ENCODE measurements at places on chromosomes 3 and 15.
A peak's percentile ranks its signal among the peaks of the same experiment; 100 is the strongest.

- no peak for DNase-seq
Measured at GRCh38 chr3:25872200-25872877, 82.4 kb downstream of the OXSM start.

DNA sequence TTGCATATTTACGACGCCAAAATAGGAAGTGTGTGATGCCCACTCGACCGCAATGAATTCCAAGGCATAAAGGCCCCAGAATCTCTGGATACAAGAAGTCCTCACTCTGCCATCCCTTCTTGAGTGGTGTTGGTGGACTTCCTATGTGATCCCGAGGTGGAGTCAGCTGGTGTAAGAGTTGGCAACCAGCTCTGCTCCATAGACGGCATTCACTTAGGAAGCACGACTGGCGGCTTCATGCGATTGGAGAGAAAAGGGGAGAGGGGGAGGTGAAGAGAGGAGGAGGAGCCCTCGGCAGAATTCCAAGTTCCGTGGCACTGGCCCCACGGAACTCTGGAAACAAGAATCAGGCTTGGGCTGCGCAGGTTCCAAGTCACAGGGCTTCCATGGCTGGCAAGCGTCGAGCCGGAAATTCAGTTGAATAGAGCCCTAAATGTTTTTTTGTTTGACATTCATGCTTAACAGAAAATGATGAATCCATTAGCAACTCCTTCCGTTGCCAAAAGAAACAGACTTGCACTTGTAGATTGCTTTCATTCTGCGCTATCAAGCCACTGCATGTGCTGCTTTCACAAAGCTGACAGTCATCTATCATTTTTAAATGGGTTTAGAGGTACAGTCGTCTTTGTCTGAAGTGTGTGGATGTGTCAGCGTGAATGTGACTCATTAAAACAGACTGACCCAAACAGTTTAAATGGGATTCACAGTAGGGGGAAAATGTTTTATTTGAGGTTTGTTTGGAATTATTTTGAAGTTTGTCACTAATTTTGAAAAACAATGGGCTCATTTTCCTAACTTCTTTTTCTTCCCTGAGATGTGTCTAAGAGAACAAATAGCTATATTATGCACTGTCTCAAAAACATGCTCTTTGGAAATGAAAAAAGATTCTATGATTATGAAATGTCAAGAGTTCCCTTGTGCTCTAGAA is 428.3 kb upstream of the ATP11B start:
- no peak for DNase-seq

DNA sequence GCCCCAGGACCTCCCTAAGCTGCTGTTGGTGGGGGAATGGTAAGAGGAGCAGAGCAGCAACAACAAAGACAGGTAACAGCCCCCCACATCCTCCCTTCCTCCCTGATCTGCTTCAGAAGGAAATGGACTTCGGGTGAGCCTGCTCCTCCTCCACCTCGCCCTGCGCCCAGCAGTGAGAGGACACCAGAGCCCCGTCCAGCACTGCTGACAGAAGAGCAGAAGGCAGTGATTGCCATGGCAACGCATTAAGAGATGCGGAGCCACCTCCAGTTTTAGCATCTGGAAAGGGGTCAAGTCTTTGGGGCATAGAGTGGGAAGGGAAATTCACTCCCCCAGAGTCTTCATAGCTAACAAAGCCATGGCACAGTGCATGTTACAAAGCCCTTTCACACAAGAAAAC is 77.6 kb upstream of the HRH1 start:
- DNase-seq: no peak

DNA sequence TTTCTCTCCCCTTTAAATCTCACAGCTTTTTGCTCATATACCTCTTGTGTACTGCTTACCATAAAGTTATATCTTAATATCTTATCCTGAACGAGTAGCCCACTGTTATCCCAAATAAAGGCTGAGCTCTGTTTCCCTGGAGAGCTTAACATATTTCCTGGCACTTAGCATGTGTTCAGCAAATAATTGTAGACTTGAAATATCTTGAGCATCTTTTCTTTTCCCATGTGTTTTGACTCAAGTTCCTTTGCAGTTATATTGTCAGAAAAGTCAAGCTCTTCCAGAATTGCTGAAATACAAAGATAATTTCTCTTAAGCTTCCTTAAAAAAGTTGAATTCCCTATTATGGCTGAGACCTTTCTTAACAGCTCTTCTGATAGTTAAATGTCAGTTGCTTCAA is 150.5 kb downstream of the LPP start:
- DNase-seq: no peak

DNA sequence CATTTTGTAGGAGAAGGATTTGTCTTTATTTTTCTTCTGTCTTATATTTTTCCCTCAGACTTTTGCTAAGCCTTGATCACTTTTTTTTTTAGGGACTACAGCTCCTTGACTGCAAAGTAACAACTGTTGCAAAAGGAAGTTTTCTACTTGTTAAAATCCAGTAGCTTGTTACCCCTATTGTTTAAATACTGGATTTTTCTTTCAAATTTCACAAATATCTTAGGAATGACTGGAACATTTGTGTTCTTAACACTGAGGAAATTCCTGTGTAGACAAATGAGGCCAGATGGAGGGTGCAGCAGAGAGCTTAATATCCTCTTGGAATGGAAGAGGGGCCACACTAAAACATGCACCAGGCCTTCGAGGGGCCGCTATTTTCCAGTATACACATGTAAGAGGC is 3.2 kb upstream of the PGPEP1L start:
- DNase-seq: no peak

DNA sequence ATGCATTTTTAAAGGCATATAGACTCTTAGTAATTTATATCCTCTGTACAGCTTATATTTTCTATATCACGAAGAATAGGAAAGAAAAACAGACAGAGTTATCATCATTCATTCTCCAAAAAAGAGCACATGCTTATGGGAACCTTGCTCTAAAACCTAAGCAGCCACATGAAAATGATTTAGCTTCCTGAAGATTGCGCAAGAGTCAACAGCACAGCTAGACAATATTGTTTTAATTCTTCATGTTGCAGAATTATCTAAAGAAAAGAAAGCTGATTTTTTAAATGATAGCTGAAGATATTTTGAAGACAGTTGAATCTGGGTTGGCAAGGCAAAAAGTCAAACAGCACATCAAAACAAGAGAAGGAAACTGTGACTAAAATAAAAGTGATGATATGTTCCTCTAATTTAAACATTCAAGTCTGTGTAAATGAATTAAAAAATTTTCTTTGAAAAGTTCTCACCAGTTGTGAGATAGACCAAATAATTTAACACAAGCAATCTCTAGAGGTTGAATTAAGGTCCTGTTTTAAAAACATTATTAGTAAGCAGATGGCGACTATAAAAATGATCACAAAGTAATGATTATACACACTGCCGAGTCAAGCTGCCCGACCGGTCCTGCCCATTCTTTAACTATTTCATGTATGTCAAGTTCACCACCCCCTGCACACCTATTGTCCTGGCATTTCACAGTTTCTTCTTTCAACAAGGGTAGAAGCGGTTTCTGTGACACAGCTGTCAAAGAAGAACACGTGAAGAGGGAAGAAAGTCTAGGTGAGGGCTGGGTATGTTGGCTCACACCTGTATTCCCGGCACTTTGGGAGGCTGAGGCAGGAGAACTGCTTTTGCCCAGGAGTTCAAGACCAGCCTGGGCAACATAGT is 74.2 kb upstream of the BHLHE40 start:
- DNase-seq: no peak

- DNase-seq: no peak
Measured at GRCh38 chr3:73510334-73510733, 114.4 kb downstream of the PDZRN3 start.

DNA sequence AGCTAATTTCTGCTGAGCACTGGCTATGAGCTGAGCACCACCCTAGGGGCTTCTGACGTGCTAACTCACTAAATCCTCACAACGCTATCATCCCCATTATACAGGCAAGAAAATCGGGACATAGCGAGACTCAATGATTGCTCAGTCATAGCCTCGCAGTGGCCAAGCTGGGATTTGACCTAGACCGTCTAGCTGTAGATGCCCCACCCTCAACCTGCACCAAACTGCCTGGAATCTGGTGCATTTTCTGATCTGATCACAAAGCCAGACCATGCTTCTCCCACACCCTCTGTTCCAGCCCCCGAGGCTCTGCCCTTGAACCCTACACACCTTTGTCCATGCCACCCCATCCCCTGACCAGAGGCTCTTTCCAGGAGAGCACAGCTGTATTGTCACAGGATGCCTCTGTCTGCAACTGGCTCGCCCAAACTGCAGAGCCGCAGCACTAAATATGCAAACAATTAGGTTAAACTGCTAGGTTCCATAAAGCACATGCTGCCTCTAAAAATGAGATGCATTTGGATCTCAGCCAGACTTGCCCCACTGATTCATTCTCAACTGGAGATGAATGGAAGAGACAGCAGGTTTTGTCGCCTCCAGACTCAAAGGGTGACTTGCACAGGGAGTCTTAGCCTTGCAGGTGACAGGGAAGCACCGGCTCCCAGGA is 95.2 kb downstream of the NUP210 start:
- DNase-seq: no peak

DNA sequence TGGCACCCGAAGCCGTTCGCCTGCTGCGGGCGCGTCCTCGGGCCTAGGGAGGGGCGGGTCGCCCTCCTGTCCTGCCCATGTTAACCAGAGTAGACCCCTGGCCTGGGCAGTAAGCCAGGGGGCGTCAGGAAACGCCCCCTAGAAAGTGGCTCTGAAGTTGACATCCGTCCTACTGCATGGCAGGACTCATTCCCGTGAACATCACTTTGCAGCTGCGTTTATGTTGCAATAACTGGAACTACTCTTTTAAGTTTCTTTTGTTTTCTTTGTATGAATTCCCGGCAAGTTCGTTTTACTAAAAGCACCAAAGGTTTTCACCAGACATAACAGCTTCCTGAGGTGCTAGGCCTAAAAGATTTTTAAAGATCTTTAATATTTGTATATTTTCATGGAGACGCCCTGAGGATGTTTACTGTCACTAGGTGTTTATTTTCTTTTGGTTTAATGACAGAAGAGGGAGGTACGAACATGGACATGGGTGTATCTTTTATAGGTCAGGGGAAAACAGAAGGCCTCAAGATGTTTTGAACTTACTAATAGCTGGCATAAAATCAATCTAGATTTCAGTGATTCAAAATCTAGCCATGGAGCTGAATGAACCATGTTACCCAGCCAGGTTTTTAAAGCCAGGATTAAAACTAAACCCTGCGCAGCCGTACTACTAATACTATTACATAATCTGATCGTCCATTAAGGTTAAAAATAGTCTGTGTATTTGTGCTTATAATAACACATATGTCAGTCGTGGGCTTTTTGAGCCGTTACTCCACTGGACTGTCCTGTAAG is 1.0 kb downstream of the C15orf61 start:
- DNase-seq: peak; percentile 35

- DNase-seq: no peak
Measured at GRCh38 chr3:184716622-184717398, 4.9 kb upstream of the MAGEF1 start.

DNA sequence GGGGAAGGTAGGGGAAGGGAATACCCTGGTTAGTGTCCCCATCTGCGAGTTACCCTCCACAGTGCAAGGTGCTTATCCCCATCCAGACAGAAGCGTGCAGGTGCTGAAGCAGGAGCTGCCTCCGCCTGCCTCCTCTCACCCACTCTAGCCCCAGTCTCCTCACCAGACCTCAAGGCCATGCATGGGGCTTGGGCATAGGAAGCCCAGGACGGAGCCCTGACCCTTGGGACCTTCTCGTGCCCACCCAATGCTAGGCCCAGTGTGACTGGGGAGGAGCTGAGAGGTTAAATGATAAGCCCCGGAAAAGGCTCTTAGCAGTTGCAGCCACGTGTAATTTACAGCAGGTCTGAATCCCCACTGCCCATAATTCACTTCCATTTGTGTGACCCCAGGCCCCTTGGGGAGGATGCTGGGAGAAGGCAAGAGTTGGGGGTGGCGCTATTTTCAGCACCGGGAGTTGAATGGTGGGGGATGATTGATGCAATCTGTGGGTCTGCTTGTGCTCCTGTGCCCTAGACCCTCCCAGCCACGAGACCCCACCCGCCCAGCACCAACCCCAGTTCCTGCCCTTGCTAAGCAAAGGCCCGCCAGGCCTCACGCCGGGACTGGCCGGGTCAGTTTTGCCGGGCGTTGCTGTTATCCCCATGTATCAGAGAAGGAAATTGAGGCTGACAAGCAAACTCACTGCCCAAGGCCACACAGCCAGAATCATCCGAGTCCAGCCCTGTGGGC is 14.5 kb upstream of the PLXND1 start:
- DNase-seq: no peak

- DNase-seq: no peak
Measured at GRCh38 chr3:152058856-152059255, 185.4 kb downstream of the SUCNR1 start.

- DNase-seq: no peak
Measured at GRCh38 chr3:30954426-30954825, 60.0 kb upstream of the GADL1 start.

DNA sequence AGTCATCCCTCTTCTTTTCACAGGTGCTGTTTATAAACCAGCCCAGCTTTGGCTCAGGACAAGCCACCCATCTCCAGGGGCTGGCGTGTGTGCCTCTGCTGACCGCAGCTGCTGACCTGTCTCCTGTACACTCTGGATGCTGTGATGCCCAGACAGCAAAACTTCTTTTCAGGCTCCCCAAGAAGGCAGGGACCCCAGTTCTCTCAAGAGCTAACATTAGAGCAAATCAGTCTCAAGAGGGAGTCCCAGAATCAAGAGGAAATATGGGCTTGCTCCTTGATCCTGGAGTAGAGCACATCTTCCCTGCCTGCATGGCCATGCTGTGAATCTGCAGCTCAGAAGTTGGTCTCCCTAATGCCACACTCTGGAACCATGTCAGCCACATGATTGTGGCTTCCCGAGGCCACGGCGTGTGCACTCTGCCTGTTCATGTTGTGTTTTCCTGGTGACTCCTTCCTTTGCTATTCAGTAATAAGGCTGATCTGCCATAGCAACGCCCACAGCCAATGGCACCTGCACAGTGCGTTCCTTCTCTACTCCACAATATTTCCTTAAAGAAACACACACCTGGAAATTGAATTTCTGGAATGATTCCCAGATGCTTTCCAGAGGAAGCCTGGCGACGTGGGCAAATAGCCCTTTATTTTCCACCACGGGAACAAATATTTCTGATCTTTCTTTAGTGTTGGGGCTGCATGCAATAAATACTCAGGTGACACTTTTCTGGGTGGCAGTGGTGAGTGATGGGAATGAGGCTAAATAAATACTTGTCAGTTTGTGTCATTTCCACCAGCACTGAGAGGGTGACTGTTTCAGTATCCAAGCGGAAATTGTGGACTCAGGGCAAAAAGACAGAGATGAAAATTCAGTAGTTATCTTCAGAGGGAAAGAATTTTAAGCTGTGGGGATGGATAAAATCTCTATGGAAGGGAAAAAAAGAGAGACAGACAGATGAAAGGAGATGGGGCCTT is 21.9 kb upstream of the THSD4 start:
- DNase-seq: no peak

- no peak for DNase-seq
Measured at GRCh38 chr15:71337197-71337845, 222.1 kb downstream of the THSD4 start.

Data from CD4-positive, alpha-beta T cell treated with Interferon alpha-2 for 1 hour (primary cell).